NT2/D1 (cell line): ENCODE measurements at places on chromosomes 2 and 18.

GRCh38 chr2:202149155-202149762, 76.2 kb downstream of the KIAA2012 start:
- DNase-seq, result peak; percentile 71

GRCh38 chr2:102304268-102304667, 7.1 kb upstream of the IL1RL1 start:
- no peak for DNase-seq

- DNase-seq, result no peak
These were observed 2.9 kb downstream of the SERTAD2 start for GRCh38 chr2:64650722-64651338.

- no peak for DNase-seq
These were observed 73.9 kb downstream of the LRRFIP1 start for GRCh38 chr2:237701033-237701858.

GRCh38 chr2:217858519-217859491, 144.0 kb downstream of the TNS1 start:
- DNase-seq, result no peak

DNA sequence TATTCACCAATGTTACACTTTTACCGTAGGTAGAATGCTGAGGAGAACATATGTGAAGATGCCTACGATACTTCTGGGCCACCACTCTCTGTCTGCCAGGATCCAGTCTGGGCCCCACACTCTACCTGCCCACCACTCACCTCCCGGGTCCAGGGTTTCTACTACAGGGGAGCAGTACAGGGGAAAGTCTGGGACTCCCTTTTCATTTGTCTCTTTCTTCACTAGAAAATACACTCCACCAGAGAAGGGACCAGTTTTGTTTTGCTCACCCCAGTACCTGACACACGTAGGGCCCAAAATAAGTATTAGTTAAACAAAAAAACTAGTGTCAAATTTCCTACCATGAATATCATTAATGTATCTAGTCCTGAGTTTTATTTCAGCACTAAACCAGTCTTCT, 21.1 kb downstream of the KANSL3 start:
- DNase-seq, result no peak

DNA sequence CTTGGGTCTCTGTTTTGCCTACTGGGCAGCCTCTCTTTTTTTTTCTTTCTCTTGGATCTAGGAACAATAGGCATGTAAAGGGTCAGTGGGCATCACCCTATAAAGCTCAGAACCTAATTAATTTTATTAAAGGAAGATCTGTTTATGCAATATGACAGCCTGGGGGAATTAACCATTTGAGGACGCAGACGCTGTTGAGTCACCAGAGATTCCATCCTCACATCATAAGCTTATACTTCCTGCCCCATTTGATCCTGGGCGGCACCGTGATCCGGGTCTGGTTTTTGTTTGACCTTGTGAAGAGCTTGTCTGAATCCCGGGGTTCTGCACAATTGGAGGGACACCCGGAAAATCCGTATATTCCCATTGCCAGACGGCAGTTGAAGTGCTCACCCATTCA, 16.8 kb upstream of the BCL11A start:
- no peak for DNase-seq

GRCh38 chr2:162113776-162114168, 38.3 kb downstream of the GCG start:
- no peak for DNase-seq
